Natural killer cell (primary cell): ENCODE measurements at places on chromosomes 12 and 14. TPM values are rescaled to one million over a fixed set of nuclear protein-coding genes. Genes with fewer than 3 reads are reported as not detected.

- peak; percentile 49 for DNase-seq
Observed at GRCh38 chr14:56118611-56119181, 485 bp downstream of the PELI2 start.

- peak; percentile 24 for DNase-seq
Observed at GRCh38 chr14:59301354-59301753, 112.9 kb downstream of the DAAM1 start.

ANKRD33 gene
- not detected for total RNA-seq

DCN gene
- total RNA-seq, result not detected

DNA sequence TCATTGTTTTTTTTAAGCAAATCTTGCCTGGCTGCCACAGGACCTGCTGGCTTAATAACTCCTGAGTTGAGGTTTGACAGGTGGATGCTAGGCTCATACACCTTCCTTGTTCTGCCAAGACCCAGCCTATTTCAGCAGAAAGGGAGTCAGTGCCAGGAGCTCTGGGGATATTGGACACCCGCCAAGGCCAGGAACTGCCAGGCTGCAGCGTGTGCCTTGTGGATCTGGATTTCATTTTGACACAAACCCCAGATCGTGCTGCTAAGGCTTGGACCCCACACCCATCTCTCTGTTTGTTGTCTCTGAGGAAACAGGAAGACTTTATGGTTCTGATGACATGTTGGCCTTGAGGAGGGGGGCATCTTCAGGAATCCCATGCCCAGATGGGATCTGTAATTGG lies 44.4 kb upstream of the PRIMA1 start:
- DNase-seq, result no peak

DNA sequence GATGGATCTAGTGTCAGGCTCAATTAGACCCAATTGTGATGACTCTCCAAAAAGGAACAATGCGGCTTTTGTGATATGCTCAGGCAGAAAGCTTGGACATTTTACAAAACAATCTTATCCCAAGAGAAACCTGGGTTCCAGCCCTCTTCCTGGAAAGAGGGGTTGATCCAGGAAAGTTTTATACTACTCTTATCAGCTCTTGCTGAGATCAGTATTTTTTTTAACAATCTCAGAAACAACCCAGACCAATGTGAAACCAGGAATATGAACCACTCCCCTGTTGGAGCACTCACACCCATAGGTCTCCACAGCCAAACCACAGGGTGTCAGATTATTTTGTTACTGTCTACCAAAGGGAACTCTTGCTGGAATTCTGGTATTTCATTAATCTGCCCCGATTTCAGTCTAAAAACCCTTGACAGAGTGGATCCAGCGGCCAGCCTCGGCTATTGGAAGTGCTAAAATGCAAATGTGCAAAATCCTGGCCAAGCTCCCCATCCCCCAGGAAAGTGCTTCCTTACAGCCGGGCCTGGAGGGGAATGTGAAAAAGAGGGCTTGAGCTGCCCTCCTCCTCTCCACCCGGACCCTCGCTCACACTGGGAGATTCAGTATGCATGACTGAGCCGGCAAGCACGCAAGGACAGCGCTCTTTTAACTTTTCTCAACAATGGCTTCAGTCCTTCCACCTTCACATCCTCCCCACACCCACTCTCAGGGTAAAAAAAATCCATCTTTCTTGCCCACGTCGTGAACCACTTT lies 4.0 kb downstream of the FBXL14 start:
- DNase-seq, result no peak

KRT75 gene
- not detected for total RNA-seq
